ENCODE measurements at places on chromosomes 7 and 10.

- DNase-seq = no peak
These were observed 233.6 kb downstream of the PRPF18 start for GRCh38 chr10:13820119-13820963.

GRCh38 chr7:66219805-66220204 is 14.7 kb downstream of the TPST1 start:
- no peak for DNase-seq

DNA sequence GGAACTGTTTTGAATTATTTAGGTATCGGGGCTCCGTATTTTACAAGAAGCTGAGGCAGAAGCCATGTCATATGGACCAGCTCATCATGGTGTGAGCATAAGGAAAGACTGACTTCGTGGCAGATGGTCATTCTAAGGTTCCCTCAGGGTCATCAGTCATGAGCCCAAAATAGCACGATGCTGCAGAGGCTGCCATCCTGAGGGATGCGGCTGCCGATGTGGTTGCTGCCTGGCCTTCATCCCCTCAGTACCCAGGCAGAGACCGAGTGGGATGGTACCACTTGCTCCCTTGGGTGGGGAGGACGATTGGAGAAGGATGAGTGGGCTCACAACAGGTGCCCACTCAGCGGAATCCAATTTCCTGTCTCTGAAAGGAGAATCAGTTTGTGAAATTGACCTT is 490.3 kb downstream of the SDK1 start:
- no peak for DNase-seq

DNA sequence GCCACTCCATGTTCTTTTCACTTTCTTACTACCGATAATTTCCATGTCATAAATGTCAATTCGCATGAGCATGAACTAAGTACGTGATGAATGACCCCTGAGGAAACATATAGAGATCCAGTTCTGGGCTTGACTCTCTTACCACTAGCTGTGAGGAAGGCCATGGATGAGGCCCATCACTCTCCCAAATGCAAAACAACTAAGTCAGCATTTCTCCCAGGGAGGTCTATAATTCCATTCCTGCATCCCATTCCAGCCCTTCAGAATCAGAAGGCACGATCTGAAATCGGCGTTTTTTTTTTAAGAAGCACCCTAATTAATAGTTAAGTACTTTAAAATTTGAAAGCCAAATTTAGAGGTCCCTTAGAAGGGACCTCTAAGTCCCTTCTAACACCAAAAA is 116.5 kb downstream of the CABCOCO1 start:
- DNase-seq = no peak

DNA sequence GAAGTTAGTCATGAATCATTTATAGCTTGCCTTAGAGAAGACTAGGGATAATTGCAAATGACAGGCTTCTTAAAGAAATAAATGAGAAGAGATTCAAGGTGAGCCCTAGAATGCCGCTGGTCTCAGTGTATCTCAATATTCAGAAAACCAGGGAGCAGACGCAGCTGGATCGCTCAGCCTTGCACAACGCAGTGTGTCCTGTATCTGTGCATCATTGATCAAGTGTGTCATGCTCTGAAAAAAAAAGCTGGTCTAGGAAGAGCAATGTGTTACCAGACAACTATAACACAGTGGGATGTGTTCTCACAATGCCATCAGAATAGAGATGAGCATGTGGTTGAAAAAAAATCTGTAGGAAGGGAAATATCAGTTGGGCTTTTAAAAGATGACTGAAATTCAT is 230.1 kb downstream of the CALN1 start:
- DNase-seq = no peak

- peak; percentile 69 for DNase-seq
These were observed 15.5 kb upstream of the PTPRN2 start for GRCh38 chr7:158602905-158603772.

- no peak for DNase-seq
These were observed 2.3 kb upstream of the ANKRD2 start for GRCh38 chr10:97570146-97570788.

DNA sequence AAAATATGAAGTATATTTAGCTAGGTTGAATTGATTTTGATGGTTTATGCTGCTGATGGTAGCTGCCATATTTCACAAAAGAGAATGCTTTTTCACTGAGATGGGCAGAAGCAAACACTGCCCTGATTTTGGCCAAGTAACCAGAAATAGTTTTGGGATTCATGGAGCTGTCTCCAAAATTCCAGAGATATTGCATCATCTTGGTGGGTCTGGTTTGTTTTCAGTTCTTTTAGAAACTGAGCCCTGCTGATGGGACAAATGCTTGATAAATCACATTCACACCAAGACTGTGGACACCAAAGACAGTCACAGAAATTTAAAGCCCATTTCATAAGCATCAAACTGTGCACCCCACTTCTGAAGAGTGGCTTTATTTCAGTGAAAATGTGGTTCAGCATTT is 140.5 kb downstream of the BICC1 start:
- no peak for DNase-seq

- DNase-seq = no peak
These were observed 62.1 kb upstream of the PRKAR2B start for GRCh38 chr7:106982415-106982814.

- DNase-seq = no peak
These were observed 20.8 kb upstream of the PAX2 start for GRCh38 chr10:100724531-100725027.

DNA sequence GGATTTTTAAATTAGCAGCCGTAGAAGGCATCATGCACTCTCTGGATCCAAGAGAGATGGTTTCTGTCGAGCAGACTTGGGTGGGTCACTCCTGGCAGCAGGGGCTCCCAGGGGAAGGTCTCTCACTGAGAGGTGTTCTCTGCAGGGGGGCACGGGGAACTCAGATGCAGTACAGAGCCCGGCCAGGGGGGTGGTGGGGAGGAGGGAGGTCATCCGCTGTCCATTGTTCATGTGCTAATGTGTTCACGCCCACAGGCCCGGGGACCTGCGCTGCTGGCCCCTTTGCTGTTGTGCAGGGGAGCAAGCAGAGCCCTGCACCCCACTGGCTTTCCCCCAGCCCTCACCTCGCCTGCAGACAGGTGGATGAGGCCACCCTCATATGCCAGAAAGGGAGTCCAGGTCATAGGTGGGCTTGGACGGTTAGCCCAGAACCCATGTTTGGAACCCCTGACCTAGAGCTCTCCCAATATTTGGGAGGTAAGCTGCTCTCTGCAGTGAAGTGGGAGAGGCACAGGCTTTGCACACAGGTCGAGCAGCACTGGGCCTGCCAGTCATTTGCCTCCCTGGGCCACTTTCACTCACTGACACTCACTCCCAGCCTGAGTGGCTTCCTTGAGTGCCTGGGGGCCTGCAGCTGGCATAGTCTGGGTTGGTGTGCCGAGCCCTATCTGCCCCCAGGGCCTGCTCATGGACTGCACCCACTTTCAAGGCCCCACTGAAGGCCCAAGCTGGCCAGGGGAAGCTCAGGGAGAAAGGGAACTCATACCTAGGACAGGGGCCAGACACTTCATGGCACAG is 12.6 kb upstream of the TBRG4 start:
- DNase-seq = no peak

GRCh38 chr10:98694014-98694413 is 247.3 kb upstream of the HPS1 start:
- DNase-seq = no peak

DNA sequence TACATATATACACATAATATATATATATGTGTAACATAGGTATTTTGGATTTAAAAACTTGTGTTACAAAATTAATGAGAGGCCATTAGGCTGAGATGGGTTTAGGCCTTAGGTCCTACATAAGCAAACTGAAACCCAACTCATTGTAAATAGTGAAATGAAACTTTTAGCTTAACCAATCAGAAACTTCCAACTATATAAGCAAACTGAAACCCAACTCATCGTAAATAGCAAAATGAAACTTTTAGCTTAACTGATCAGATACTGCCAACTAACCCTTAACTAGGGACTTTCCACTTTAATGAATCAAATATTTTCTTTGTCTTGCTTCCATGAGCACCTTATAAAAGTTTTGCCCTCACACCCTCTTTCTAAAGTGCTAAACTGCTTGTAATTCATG is 17.3 kb upstream of the SAMD9L start:
- DNase-seq = no peak

DNA sequence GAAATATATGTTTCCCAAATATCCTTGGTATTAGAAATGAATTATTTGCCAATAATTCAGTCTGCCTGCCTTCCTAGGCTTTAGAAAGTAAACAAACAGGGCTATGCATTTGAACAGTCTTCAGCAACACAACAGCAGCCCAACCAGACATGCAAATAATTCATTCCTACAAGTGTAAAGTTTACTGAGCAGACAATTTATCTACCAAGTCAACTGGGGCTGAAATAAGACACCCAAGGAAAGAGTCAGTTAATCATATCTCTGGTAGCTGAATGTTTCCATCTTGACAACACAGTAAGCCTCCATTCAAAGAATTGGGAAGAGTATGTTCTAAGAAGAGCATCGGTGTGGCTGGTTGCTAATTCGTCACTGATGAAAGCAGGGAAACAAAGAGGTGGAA is 38.4 kb downstream of the AIFM2 start:
- DNase-seq = peak; percentile 26

DNA sequence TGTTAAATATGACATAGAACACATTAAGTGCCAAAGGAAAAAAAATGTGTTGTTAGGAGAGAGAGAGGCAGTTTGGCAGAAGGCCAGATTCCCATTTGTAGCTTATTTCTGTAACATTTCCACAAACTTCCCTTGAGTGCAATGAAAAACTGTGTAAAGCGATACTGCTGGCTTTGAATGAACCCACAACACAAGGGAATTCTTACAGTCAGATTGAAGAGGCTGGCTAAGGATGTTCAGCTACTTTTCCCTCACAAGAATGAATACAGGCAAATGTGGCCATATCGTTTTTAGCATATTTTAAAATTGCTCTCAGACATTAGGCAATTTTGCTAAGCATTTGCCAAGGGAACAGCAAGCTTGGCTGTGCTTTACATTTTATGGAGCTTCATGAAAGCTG is 614.1 kb upstream of the FZD8 start:
- DNase-seq = no peak

DNA sequence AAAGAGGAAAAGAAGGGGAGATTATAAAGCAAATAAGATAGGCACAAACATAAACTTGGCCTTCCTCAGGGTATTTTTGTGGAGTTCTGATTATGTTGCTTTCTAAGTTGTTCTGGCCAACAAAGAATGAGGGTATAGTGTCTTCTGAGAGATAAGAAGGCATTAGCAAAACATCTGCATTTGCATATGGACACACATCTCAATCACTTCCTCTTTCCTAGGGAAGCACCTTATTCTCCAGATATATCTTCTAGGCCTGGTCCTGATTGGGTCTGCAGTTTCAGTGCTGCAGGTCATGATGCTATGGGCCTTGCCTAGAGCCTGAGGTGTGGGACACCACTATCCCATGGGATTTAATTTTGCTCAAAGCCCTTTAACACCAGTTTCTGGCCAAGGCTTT is 308.8 kb upstream of the PHYHIPL start:
- DNase-seq = no peak

DNA sequence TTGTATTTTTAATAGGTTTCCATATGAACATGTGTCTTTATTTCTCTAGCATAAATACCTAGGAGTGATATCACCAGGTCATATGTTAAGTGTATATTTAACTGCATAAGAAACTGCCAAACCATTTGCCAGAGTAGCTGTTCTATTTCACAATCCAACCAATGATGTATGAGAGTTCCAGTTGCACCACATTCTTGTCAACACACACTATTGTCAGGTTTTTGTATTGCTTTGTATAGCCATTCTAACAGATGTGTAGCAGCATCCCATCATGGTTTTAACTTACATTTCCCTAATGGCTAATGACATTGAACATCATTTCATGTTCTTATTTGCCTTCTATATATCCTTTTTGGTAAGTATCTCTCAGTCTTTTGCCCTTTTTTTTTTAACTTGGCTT is 4.1 kb downstream of the CUZD1 start:
- DNase-seq = no peak

DNA sequence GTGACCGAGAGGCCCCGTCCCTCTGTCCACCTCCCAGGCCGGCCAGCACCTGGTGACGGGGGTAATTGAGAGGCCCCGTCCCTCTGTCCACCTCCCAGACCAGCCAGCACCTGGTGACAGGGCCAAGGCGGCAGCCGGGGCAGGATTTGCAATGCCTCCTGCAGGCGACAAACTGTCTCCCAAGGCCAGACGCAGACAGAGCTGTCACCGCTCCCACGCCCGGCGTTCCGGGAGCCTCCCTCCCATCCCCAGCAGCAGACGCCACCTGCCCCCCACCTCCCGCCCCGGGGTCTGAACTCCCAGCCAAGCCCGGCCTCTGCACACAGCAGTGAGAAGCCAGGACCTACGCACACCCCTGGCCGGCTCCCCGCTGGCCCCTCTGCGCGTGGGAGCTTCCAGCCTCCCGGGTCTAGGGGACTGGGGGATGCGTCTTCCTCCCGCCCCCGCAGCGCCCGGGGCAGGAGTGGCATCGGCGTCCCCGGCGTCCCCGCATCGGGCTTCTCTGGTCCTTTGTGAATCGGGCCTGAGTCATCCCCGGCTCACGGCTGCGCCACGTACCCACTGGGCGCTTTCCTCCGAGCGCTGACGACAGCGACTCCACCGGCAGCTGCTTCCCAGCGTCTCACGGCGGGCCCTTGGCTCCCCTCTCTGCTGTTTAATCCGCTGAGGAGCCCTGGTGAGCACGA is 95.1 kb upstream of the DIP2C start:
- peak; percentile 78 for DNase-seq

GRCh38 chr10:77436257-77436975 is 201.2 kb downstream of the KCNMA1 start:
- peak; percentile 40 for DNase-seq

- DNase-seq = no peak
These were observed 164.5 kb downstream of the HERPUD2 start for GRCh38 chr7:35530124-35531109.

GRCh38 chr7:121334875-121335648 is 6.3 kb downstream of the WNT16 start:
- no peak for DNase-seq

DNA sequence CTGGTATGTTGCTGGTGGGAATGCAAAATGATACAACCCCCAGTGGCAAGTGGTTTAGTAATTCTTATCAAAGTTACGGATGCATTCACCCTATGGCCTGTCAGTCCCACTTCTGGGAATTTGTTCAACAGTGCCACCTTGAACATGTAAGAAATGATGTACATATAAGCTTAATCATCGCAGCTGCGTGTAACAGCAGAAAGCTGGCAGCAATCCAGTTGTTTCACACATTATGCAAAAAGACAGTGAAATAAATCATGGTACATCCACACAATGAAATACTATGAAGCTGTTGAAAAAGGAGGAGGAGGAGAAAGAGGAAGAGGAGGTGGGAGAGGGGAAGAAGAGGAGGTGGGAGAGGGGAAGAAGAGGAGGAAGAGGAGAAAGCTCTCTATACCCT is 76.2 kb upstream of the MYL10 start:
- DNase-seq = no peak

DNA sequence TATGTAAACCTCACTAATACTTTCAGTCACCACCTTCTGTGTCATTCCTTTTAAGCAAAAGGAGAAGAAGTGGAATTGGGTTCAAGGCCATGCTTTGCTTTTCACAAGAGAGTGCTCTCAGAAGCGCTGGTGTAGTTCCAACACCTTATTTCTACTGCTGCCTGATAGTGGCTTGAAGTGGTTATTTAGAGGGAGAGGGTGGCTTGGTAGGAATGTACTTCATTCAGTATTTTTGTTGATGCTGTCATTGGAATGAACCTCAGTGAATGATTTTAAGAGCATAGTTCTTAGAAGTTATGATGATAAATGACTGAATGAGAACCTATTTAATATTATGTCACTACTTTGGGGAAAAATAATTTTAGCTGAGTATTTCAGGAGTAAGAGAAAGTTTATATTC is 396.7 kb downstream of the EXOC4 start:
- DNase-seq = peak; percentile 35

GRCh38 chr10:119507115-119507514 is 35.4 kb downstream of the RGS10 start:
- no peak for DNase-seq

- DNase-seq = peak; percentile 74
These were observed 55.0 kb downstream of the CACNB2 start for GRCh38 chr10:18195060-18195799.

All from iris pigment epithelial cell (primary cell).